ENCODE measurements at places on chromosomes 6 and 20. TPM values are rescaled to one million over a fixed set of nuclear protein-coding genes. Genes with fewer than 3 reads are reported as not detected.
A peak's percentile ranks its signal among the peaks of the same experiment; 100 is the strongest.

Gene DDO
- total RNA-seq: 3.9 TPM

Gene OR12D1
- total RNA-seq: not detected

Gene ELOVL2
- total RNA-seq: 1.6 TPM

Gene SUMO4
- total RNA-seq: 2.6 TPM

Gene HAO1
- total RNA-seq: not detected

Gene OPN5
- total RNA-seq: not detected

Gene TMEM170B
- total RNA-seq: 2.3 TPM

Gene SEMG1
- total RNA-seq: not detected

Gene IL17A
- not detected for total RNA-seq

Gene GPANK1
- 20.7 TPM for total RNA-seq

Gene CST7
- not detected for total RNA-seq

Gene PRPH2
- 2.6 TPM for total RNA-seq

Gene CSNK2A1
- 117 TPM for total RNA-seq

Gene MTFR2
- total RNA-seq: 4.3 TPM

GRCh38 chr6:101090281-101090680 lies 209.2 kb upstream of the ASCC3 start:
- DNase-seq: no peak

DNA sequence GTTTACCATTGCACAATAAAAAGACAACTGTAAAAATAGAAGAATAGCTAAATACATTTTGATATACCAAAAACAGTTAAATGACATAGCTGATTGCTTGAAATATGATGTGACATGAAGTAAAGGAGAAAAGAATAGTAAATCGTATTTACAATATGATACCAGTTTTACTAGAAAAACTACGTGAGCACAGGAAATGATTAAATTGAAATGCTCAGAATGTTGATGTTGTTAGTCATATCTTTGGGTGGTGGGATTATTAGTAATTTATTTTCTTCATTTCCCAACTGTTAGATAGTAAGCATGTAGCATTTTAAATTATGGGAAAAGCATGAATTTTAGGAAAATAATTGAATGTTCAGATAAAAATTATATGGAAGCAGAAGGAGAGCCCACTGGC lies 268.3 kb upstream of the TAB2 start:
- peak; percentile 28 for DNase-seq

- no peak for DNase-seq
Observed at GRCh38 chr20:32035426-32035779, 16.6 kb upstream of the HCK start.

DNA sequence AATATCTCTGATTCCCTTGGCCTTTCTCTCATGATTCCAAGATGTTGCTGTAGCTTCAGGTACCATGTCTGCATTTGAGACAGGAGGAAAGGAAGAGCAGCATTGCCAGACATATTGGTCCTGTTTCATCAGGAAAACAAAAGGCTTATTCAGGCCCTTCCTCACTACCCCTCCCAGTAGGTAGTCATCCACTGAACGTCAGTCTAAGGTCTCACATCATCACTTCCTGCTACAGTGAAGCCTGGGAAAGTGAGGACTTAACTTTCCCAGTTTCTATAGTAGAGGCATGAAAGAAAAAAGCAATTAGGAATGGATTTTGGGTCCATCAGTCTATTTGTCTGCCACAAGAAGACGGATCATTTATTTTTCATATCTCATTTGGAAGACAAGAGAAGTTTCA lies 85.7 kb upstream of the SOX4 start:
- DNase-seq: no peak

GRCh38 chr6:170464080-170464479 lies 89.0 kb downstream of the PSMB1 start:
- DNase-seq: no peak

GRCh38 chr6:293193-294174 lies 1.2 kb downstream of the DUSP22 start:
- peak; percentile 23 for DNase-seq

- no peak for DNase-seq
Observed at GRCh38 chr20:24574307-24574706, 104.9 kb downstream of the SYNDIG1 start.

DNA sequence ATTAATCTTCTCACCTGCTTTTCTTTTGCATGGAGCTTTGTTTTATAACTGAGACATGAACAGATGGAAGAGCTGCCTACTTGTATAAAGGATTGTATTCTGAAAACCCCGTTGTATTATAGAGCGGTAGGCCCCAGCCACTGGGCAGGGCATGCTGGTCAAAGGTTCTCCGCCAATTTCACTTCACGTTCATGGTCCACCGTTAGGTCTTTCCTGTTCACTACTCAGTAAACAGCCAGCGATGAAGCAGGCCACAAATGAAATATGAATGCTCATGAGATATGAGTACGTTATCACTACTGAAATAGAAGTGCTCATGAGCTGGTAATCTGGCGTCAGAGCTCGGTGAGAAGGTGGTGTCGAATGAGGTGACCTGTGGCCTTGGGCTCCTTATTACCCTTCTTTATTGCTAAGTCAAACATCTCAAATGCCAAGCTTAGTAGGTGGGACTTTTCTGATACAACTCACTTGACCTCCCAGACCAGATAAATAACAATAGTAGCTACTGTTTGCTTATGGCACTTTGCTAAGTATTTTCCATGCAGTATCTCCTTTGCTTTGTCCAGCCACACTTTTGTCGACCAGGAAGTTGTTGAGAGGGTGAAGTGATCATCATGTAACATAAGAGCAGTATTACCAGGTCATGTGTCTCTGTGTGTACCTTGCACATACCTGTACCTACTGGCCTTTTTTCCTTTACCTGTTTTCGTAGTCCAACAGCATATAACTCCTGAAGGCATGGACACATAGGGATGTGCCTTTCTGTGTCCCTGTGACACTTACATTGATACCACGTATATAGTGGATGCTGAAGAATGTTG lies 16.7 kb downstream of the EDN3 start:
- no peak for DNase-seq

- DNase-seq: no peak
Observed at GRCh38 chr6:104170401-104170800, 689.3 kb downstream of the HACE1 start.

- no peak for DNase-seq
Observed at GRCh38 chr6:95815389-95816056, 200.3 kb upstream of the FUT9 start.

GRCh38 chr6:52540286-52540902 lies 36.5 kb downstream of the TRAM2 start:
- no peak for DNase-seq

GRCh38 chr20:14210146-14210545 lies 127.3 kb downstream of the FLRT3 start:
- no peak for DNase-seq

DNA sequence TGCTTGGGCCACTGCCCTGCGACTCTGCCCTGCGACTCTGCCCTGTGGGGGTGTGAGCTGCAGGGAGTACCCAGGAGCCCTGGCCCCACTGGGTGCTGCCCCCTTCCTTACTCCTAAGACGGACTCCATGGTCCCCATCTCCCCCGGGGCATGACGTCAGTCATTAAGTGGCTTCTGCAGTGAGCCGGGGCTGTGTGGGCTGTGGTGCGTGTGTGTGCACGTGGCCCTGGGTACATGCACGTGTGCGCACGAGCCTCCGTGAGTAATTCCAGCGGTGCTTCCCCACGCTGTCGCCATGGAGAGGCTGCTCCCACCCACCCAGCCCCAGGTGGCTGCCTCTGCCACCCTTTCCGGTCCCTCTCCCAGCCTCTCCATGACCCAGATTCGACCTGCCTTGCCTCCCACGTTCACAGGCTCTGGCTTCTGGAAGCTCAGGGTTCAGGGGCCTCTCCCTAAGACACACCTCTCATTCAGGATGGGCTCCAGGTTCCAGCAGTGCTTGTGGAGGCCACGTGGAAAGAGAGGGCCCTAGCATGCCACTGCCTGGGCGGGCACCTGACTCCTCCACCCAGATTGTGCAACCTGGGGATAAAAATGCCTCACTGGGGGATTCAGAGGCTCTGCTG lies 88.3 kb downstream of the DLGAP4 start:
- peak; percentile 10 for DNase-seq

GRCh38 chr6:31569861-31570536 lies 2.1 kb upstream of the LTA start:
- DNase-seq: no peak

Measured in fibroblast of villous mesenchyme (primary cell).